Stimulated activated CD4-positive, alpha-beta T cell treated with anti-CD3 and anti-CD28 coated beads, Interleukin-1b, Interleukin-23, amount 100 ng/mL, for 1 hour (primary cell): ENCODE measurements at places on chromosomes 1 and 21.

- DNase-seq, result no peak
Measured at GRCh38 chr1:181049378-181049777, 15.6 kb downstream of the MR1 start.

- DNase-seq, result no peak
Measured at GRCh38 chr1:107486349-107486748, 345.5 kb downstream of the NTNG1 start.

- no peak for DNase-seq
Measured at GRCh38 chr1:179950651-179951050, 4.0 kb upstream of the CEP350 start.

DNA sequence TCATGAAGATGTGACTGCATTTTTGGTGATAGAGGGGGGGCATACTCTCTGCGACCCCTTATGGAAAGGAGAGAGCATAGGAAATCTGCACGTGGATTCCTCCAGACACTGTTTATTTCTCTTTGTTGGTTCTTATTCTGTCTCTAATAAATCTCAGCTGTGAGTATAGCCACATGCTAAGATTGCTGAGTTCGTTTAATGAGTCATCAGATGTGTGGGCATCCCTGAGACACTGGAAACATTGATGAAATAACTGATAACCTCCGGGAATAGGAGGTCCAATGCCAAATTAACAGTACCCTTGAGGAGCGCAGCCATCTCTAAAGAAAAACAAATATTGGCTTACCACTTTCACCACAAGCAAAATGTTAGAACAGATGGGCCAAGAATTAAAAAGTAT, 880.2 kb upstream of the NEGR1 start:
- no peak for DNase-seq

DNA sequence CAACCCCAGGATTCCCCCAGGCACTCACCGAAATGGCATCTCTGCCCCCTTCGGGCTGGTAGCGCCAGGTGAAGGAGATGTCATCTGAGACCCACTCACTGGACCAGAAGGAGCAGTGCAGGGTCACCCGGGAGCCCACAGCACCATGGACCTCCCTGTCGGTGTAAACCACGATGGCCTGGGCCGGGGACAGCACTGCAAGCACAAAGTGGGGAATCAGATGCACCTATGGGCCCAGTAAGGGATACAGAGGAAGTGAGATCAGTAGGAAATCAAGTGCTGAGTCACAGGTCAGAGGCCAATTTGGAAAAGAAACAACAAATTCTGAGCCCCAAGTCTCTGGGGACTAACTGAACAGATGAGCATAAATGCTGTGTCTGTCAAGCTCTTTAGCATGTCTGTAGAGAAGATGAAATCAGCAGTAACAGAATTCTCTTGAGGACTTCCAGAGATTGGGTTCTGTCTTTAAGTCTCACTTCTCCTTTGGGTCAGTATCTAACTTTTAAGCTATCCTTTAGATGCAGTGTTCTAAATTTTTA, 2.5 kb downstream of the MPZ start:
- no peak for DNase-seq

- no peak for DNase-seq
Measured at GRCh38 chr21:39018730-39019129, 164.5 kb downstream of the PSMG1 start.

GRCh38 chr1:179779645-179780272, 36.7 kb downstream of the FAM163A start:
- no peak for DNase-seq

DNA sequence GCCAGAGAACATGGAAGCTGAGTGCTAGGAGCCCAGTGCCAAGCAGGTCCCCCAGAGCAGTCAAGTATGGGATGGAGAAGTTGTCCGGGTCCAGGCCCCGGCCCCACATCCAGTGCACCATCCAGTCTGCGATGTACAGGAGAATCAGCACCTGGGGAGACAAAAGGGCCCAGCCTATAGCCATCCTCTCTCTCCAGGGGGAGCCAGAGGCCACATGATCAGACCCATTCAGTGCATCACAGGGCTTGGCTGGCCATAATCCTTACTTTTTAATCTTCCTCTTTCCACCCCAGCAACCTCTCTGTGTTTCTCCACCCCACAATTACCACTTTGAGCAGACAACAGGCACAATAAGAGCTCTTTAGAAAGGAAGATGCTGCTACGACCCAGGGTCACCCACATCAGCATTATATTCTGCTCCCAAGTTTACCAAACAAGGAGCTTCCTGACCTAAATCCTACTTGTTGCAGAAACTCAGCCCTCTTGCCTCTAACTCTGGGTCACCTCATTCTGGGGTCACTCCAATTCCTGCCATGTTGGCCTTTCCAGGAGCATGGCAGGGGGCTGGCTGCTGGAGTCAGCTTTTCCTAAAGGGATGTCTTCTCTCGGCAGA, 16.4 kb upstream of the RAB29 start:
- no peak for DNase-seq

GRCh38 chr1:165254376-165254775, 102.1 kb downstream of the LMX1A start:
- DNase-seq, result no peak

- no peak for DNase-seq
Measured at GRCh38 chr1:81899214-81899821, 98.6 kb downstream of the ADGRL2 start.

DNA sequence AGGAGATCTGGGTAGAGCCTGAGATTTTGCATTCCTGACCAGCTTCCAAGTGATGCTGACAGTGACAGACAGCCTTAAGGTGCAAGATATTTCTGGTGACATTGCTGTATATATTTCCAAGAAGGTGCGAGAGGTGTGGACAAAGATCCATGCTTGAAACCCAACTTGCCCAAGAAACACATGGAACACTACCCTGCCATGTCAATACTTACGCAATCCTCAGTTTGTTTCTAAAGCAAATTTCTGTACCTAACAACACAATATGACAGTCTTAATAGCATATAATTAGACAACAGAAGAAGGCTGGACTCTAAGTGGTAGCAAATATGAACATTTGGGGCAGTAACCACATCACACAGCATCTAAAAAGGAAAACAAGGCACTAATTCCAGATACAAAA, 260.4 kb downstream of the DSCAM start:
- DNase-seq, result no peak

DNA sequence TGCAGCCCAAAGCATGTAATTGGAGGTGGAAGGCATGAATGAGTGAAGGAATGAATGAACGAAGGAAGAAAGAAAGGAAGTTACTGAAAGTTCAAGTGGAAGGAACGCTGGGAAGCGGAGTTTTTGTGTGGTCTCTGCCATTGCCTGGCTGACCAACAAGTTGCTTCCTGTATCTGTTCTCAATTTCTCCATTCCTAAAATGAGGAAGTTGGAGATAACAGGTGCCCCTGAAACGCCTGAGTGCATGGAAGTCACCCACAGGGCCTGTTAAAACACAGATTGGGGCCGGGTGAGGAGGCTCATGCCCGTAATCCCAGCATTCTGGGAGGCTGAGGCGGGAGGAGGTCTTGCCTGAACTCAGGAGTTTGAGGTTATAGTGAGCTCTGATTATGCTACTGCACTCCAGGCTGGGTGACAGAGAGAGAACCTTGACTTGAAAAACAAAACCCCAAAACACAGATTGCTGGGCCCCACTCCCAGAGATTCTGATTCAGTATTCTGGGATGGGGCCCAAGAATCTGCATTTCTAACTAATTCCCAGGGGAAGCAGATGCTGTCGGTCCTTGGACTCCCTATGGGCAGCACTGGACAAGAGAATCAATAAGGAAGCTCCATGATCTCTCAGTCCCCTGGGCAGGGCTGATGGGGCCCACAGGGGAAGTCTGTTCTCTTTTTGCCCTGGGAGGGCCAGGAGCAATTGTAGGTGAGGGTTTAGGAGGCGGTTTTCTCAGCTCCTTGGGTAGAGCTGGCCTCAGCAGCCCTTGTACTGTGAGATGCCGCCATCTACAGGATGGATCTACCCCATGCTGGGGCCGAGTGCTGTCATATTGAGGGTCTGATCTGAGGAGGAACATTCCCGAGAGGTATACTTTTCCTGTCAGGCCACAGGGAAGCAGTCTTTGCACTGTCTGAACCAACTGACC, 3.3 kb upstream of the CNR2 start:
- DNase-seq, result no peak

DNA sequence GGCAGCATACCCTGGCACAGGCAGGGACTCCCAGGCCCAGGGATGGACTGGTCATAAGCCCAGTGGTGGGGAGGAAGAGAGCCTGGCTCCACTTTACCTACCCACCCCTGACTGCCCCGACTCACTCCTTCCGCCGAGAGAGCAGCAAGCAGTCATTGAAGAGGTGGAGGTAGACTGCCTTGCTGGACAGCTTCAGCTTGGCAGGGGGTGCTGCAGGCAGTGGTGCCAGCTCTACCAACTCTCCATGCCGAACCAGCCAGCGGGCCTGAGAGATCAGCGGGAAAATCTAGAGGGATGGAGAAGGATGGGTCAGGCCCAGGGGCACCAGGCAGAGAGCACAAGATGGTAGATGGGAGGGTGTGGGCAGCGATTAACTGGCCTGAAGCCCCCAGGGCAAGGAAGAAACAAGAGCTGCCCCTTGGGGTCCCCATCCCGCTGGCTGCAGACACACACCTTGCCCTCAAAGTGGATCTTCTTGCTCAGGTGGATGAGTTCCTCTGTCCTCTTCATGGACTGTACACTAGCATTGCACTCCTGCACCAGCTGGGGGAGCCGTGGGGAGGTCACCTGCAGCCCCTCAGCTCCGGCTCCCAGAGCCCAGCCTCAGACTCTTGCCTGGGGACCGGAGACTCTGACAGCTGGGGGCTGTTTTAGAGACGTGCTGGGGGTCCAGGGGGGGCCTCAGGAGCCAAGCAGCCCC, 7.7 kb downstream of the ARHGEF19 start:
- DNase-seq, result no peak

GRCh38 chr1:234584420-234584805, 25.6 kb downstream of the IRF2BP2 start:
- DNase-seq, result no peak

GRCh38 chr1:56799605-56800400, 19.4 kb downstream of the FYB2 start:
- DNase-seq, result no peak

- DNase-seq, result no peak
Measured at GRCh38 chr1:91591175-91591974, 90.7 kb downstream of the CDC7 start.

GRCh38 chr1:226710501-226710900, 28.6 kb downstream of the ITPKB start:
- DNase-seq, result no peak

DNA sequence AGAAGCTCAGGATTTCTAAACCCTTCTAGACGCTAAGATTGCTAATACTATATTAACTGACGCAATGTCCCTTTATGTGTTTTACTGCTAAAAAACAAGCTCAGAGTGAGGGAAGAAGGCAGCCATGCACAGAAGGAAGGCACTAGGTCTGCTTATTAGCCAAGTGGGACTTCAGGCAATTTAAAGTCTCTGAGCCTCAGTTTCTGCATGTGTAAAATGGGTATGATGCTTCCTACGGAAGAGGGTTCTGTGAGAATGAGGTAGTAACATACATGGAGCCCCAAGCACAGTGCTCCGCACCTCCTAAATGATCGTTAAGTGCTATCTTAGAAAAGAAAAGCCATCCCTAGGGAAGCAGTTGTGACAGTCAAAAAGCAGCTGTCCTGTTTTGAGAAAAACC, 16.9 kb downstream of the MIS18A start:
- no peak for DNase-seq

DNA sequence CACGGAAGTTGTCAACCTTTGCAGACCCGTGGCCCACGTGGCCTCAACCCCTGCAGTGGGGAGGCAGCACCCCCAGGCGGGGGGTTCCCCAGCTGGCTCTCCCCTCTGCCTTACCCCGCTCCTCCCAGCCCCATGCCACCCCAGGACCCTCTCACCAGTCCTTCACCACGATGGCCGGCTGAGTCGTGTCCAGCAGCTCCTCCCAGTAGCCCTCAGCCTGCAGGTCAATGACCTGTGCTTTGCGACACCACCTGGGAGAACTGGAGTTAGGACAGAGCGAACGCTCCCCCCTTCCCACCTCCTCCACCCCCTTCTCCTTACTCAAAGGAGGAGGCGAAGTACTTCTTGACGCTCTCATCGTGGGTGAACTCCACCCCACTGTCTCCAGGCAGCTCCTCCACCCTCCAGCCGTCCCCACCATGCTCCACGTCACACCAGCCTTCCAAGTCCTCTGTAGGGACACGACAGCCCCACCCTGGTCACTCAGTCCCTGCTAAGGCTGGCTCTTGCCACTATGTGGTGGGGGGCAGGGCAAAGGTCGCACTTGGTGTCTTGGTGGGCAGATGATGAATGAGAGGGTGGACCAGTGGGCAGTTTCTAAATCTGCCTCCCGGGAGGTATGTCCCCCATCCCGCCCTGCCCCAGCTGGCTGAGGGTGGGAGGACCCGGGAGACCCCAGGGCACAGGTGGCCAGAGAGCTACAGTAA, 4.5 kb downstream of the FBXO2 start:
- no peak for DNase-seq

DNA sequence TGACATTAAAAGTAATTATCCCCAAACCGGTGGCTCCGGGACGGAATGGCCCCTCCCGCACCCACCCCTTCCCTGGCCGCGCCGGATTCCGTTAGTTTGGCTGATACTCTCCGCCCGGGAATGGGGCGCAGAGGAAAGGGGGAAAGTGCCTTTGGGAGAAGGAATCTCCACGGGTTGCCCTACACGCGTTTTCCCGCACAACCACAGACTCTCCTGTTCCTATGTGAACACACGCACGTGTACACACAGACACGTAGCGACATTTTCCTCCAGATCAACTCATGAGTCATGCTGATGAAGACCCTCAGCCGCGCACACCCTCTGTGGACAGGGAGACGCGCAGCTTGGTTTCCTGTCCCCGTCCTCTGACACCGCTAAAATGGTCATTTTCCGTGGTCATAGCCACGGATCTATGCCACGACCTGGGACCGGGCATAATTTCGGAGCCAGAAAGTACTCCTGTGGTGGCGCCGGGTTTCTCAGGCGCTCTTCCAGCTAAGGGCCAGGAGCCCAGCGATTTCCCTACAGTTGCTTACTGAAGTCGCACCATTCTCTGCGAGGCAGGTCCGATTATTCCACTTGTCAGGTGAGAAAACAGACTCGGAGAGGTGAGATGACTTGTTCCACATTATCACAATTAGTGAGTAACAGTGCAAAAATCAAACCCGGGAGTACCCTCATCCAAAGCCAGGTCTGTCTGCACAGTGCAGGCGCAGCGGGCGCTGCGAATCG, 4.0 kb upstream of the DMRTA2 start:
- no peak for DNase-seq

DNA sequence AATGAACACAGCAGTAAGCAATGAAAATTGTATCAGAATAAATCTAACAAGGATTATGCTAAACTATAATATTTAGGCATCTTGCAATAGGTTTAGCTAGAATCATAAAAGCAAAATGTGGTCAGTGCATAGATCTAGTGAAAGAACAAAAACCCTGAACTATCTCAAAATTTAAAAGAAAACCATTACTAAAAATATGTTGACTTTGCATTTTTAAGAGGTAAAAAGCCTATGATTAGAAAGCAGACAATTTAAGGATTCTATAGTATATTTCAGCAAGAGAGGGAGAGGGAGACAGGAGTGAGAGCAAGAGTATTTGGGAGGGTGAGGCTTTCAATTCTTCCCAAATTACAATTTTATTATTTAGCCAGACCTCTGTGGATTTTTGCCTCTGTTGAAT, 219.4 kb downstream of the TTLL7 start:
- no peak for DNase-seq

GRCh38 chr1:217040711-217041455, 317.7 kb upstream of the ESRRG start:
- no peak for DNase-seq

GRCh38 chr1:203273206-203273868, 32.0 kb upstream of the BTG2 start:
- DNase-seq, result peak; percentile 81

GRCh38 chr1:217274927-217275654, 355.8 kb downstream of the GPATCH2 start:
- DNase-seq, result no peak

GRCh38 chr1:24363994-24364393, 44.8 kb downstream of the GRHL3 start:
- no peak for DNase-seq

GRCh38 chr1:202235856-202236837, 42.5 kb downstream of the LGR6 start:
- peak; percentile 18 for DNase-seq
